ENCODE measurements at places on chromosomes 5 and 9. TPM values are rescaled to one million over a fixed set of nuclear protein-coding genes. Genes with fewer than 3 reads are reported as not detected.

Gene CACFD1
- 9.1 TPM for total RNA-seq

Gene NFIL3
- total RNA-seq = 132 TPM

Gene PSMD5
- 27.5 TPM for total RNA-seq

- no peak overlapping the region for H3K4me3 ChIP-seq
- no peak overlapping the region for H3K27ac ChIP-seq
- H3K4me1 ChIP-seq = peaks cover 23% of the 10 kb centered on the region
- no peak for DNase-seq
Measured at GRCh38 chr5:3329427-3329826, 266.2 kb upstream of the IRX1 start.

DNA sequence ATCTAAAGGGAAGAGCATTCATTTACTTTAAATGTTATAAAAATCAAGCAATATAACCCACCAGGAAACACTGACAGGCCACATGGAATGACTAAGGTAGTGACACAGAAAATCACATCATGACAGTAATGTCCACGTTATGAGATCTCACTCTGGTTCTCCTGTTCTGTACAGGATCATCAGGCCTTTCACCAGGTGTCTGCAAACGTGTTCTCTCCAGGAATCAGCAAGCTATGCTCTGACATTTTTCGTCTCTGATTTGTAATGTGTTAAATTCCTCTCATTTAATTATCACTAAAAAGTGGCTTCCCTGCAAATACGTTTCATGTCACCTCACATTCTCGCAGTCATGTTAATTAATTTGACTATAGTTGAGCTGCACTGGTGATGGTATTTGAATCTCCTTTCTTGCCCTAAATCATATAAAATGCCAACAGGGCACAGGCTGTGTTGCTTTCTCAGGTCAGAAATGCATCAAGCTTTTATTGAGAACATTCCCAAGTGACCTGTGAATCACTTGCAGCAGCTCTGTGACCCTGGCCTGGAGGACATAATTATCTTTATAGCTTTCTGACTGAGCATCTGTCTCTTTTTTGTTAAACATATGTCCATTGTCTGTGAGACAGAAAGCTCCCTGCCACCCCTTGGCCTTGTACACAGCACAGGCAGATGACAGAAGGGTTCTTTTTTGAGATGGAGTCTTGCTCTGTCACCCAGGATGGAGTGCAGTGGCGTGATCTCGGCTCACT is 196.2 kb downstream of the DIRAS2 start:
- no peaks in the 10 kb centered on the region for H3K4me1 ChIP-seq
- H3K4me3 ChIP-seq = no peak overlapping the region
- H3K27ac ChIP-seq = no peak overlapping the region
- no peaks in the 10 kb centered on the region for H3K36me3 ChIP-seq
- no peaks in the 10 kb centered on the region for H3K27me3 ChIP-seq

- peaks cover 9% of the 10 kb centered on the region for H3K4me1 ChIP-seq
- no peaks in the 10 kb centered on the region for H3K27me3 ChIP-seq
- no peak overlapping the region for H3K4me3 ChIP-seq
- H3K36me3 ChIP-seq = no peaks in the 10 kb centered on the region
- no peak overlapping the region for H3K27ac ChIP-seq
- DNase-seq = no peak
Measured at GRCh38 chr9:134637241-134637640, 4.4 kb upstream of the COL5A1 start.

DNA sequence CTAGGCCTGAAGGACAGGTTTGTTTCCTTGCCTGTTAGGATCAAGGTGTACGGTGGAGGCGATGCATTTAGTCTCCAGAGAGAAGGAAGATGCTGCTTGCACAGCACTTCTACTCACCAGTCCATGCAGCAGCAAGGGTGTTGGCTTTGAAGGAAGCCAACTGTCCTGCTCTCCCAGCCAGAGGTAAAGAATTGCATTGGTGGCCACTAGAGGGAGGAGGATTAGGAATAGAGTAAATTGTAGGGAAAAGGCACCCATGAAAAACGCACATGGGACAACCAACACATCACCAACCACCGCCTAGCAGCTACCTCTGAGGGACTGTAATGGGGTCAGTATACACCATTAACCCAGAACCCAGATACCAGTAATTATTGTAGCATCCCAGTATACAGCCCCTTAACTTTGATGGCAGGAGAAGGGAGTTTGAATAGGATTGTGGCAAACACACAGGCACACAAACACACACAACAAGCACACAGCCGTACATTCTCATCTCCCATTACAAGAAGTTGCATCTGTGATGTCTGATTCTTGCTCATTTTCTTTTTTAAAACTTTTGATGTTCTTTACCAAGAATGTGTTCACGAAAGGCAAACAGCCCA is 267.7 kb downstream of the ADAMTS6 start:
- no peaks in the 10 kb centered on the region for H3K27me3 ChIP-seq
- H3K27ac ChIP-seq = no peak overlapping the region
- DNase-seq = no peak

Gene NMUR2
- total RNA-seq = not detected

DNA sequence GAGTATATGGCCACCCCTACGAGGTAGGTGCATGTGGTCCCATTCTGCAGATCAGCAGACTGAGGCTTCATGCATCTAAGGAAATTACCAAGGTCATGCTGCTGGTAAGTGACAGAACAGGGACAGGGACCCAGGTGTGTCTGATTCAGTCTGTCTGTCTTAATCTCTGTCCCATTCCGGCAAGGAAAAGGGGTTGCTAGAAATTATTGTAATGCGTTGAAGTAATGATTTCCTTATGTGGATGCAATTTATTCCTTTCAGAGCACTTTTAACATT is 76.8 kb downstream of the AMBP start:
- peaks cover 23% of the 10 kb centered on the region for H3K4me1 ChIP-seq
- no peak for DNase-seq
- no peaks in the 10 kb centered on the region for H3K36me3 ChIP-seq
- H3K4me3 ChIP-seq = no peak overlapping the region
- H3K27me3 ChIP-seq = no peaks in the 10 kb centered on the region

DNA sequence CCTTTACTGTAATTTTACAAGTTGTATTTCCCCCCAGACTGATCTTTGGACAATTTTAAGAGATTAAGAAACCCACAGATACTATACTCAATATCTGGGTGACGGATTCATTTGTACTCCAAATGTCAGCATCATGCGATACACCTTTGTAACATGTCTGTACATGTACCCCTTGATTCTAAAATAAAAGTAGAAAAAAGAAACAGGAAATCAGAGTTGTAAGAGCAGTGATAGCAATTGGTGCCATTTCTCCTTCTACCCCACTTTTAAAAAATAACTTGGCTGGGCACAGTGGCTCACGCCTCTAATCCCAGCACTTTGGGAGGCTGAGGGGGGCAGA is 116.9 kb downstream of the FGF1 start:
- H3K27ac ChIP-seq = no peak overlapping the region
- no peaks in the 10 kb centered on the region for H3K27me3 ChIP-seq
- H3K4me1 ChIP-seq = no peaks in the 10 kb centered on the region
- H3K36me3 ChIP-seq = no peaks in the 10 kb centered on the region
- H3K4me3 ChIP-seq = no peak overlapping the region

DNA sequence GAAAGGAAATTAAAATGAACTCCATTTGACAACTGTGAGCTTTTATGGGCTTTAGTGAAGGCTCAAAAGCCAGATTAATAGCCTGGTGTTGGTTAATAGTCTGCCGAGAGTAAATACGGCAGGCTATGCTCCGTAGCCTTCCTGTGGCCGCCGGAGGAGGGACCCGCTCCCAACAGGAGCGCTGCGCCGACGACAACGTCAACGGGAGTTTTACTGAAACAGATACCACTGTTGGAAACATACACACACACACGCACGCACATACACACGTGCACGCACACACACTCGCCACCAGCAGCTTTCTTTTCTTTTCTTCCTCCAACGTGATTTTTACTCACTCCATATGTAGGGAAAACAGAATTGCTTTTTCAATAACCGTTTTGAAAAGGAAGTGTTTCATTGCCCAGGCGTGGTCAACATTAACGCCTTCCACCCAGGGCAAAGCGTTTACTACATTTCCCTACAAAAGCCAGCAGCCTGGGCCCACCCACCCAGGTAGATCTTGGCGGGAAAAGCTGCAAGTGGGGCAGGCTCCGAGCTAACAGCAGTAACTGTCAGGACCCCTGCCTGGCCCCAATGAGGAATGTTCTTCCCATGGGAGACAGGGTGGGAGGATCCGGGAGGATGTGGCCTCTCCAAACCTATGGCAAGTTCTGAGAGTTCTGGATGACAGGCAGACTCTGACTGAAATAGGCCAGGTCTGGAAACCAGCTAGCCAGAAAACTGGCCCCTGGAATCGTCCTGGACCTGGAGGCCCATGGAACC is 72.3 kb downstream of the PAX5 start:
- DNase-seq = no peak
- H3K27me3 ChIP-seq = no peaks in the 10 kb centered on the region
- H3K4me3 ChIP-seq = peak overlapping the region; percentile 29

GRCh38 chr5:43601454-43602260 is 1.3 kb upstream of the NNT start:
- DNase-seq = no peak
- peak overlapping the region; percentile 91 for H3K27ac ChIP-seq
- H3K36me3 ChIP-seq = no peaks in the 10 kb centered on the region

Gene C9orf85
- 5.4 TPM for total RNA-seq

Gene FBP2
- not detected for total RNA-seq

GRCh38 chr5:42250-42649 is 49.7 kb upstream of the PLEKHG4B start:
- no peak overlapping the region for H3K27ac ChIP-seq
- H3K36me3 ChIP-seq = no peaks in the 10 kb centered on the region
- no peaks in the 10 kb centered on the region for H3K4me1 ChIP-seq
- H3K27me3 ChIP-seq = no peaks in the 10 kb centered on the region
- DNase-seq = no peak
- H3K4me3 ChIP-seq = no peak overlapping the region

GRCh38 chr9:91056917-91057316 is 255.3 kb downstream of the SYK start:
- no peak overlapping the region for H3K27ac ChIP-seq
- H3K27me3 ChIP-seq = no peaks in the 10 kb centered on the region
- DNase-seq = no peak
- H3K36me3 ChIP-seq = no peaks in the 10 kb centered on the region
- H3K4me3 ChIP-seq = no peak overlapping the region

- H3K4me3 ChIP-seq = no peak overlapping the region
- no peak overlapping the region for H3K27ac ChIP-seq
- no peaks in the 10 kb centered on the region for H3K4me1 ChIP-seq
- no peaks in the 10 kb centered on the region for H3K27me3 ChIP-seq
Measured at GRCh38 chr9:32992595-32993238, 8.7 kb downstream of the APTX start.

- H3K27ac ChIP-seq = no peak overlapping the region
- H3K36me3 ChIP-seq = no peaks in the 10 kb centered on the region
- DNase-seq = no peak
- no peaks in the 10 kb centered on the region for H3K4me1 ChIP-seq
- no peaks in the 10 kb centered on the region for H3K27me3 ChIP-seq
Measured at GRCh38 chr9:120369608-120370220, 210.3 kb downstream of the CDK5RAP2 start.

Gene PKD2L2
- total RNA-seq = not detected

Gene CATSPER3
- total RNA-seq = not detected

DNA sequence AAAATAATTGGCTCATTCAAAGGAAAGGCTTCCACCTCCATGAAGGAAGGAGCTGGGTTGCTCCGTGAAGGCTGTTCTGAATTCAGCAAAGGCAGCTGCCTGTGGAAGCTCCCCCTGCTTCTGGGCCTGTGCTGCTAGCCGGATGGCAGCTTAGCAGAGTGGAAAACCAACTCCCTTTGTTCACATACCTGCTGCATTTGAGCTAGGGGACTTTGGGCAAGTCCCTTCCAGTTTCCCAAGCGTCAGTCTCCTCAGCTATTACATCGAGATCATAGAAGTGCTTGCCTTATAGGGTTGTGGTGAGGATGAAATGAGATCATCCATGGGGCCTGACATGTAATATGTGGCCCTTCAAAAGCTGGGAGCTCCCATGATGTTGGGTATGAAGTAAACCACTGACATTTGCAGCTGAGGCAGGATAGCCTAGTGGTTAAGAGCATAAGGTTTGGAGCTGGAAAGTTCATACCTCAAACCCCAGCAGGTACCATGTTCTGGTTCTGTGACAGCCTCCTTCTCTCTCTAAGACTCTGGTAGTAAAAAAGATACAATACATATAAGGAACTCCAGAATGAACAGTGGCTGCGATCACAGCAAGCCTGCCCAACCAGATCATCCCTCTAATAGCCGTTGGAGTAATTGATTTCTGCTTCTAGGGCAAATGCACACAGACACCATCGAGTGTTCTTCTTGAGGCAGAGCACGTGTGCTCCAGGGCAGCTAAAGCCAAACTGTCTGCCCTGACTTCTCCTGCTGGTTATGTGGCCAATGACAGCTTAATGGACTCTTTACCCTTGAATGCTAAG is 11.0 kb upstream of the DENND1A start:
- no peaks in the 10 kb centered on the region for H3K27me3 ChIP-seq
- H3K36me3 ChIP-seq = no peaks in the 10 kb centered on the region
- no peak for DNase-seq
- H3K4me3 ChIP-seq = no peak overlapping the region
- no peak overlapping the region for H3K27ac ChIP-seq

DNA sequence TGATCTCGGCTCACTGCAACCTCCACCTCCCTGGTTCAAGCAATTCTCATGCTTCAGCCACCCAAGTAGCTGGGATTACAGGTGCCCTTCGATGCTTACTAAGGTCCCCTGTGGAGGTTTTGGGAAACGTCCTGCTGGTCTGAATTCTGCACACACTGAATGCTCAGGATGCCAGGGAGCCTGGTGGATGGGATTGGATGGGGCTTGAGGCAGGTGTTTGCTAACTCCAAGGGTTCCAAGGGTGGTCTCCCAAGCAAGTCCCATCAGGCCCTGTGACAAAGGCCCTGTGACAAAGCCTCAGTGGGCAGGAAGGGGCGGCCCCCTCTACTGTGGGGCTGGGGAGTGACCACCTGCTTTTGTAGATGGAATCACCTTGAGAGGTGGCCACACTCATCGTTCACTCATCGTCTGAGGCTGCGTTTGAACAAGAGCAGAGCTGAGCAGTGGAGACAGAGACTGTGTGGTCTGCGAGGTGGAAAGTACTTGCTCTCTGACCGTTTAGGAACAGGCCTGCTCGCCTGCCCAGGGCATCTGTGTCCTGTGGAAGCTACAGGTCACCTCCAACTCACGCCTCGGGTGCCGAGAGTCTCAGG is 40.2 kb downstream of the MRPL36 start:
- H3K36me3 ChIP-seq = no peaks in the 10 kb centered on the region
- no peaks in the 10 kb centered on the region for H3K4me1 ChIP-seq
- no peaks in the 10 kb centered on the region for H3K27me3 ChIP-seq
- H3K27ac ChIP-seq = no peak overlapping the region
- H3K4me3 ChIP-seq = no peak overlapping the region
- peak; percentile 74 for DNase-seq

DNA sequence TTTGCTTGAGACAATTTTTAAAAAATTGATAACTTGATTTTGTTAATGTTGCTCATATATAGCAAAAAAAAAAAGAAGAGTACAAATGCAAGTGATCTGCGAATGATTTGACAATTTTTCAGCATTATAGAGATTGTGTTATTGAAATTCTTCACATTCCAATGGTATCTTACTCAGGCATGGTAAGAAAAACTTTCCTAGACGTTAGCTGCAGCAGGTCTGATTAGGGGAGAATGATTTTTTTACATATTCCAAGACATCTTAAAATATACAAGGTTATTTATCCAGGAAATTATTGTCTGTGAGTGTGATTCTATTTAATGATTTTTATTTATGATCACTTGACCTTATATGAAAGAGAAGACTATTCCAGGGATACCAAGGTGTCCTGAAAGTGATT is 361.9 kb downstream of the MAT2B start:
- no peaks in the 10 kb centered on the region for H3K4me1 ChIP-seq
- no peak for DNase-seq
- H3K4me3 ChIP-seq = no peak overlapping the region
- no peak overlapping the region for H3K27ac ChIP-seq
- no peaks in the 10 kb centered on the region for H3K27me3 ChIP-seq

Gene PCDHB11
- 2.2 TPM for total RNA-seq
